Fibroblast of skin of left quadriceps (primary cell): ENCODE measurements at places on chromosomes 13 and 19.

DNA sequence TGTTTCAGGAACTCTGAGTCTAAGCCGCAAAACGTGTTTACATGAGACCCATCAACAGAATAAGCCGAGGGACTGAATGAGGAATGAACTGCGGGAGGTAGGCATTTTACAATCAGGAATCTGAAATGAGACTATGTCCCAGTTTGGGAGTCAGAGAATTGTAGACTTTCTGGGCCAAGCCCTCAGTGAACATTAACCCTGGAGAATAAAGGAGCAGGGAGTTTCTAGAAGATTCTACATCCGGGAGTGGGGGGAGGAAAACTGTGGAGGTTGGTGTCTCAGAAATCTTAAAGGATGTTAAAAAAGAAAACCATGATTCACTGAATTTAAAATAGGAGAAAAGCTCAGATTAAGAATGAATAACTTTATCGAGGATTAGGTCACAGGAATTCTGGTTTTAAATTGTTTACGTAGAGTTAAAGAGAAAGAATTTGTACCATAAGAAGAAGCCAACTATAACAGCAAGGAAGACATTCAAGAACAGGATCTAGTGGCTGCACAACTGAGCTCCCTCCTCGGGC, 18.5 kb downstream of the RFX2 start:
- DNase-seq = no peak

- DNase-seq = no peak
Observed at GRCh38 chr13:65914716-65915115, 1315.4 kb downstream of the PCDH9 start.

DNA sequence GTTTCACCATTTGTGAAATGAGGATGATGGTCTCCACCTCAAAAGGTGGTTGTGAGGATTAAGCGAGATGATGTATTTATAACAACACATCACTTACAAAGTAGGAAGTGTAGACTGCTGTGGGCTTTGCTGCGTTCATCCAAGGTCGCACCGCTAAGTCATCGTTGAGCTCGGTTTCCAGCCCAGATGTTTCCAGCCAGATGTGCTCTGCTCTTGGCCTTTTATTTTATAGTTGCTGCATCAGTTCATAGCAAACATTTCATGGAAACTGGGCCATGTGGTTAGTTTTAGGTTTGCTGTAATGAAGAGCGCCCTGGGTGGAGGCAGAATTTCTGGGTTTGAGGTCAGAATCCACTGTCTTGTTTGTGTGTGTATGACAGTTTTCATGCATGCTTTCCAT, 76.5 kb upstream of the RNF113B start:
- no peak for DNase-seq

- DNase-seq = no peak
Observed at GRCh38 chr19:7888826-7889217, 512 bp downstream of the LRRC8E start.

GRCh38 chr19:47232422-47233211, 1.6 kb upstream of the BBC3 start:
- DNase-seq = no peak
